ENCODE measurements at places on chromosomes 11 and 22. TPM values are rescaled to one million over a fixed set of nuclear protein-coding genes. Genes with fewer than 3 reads are reported as not detected.

DNA sequence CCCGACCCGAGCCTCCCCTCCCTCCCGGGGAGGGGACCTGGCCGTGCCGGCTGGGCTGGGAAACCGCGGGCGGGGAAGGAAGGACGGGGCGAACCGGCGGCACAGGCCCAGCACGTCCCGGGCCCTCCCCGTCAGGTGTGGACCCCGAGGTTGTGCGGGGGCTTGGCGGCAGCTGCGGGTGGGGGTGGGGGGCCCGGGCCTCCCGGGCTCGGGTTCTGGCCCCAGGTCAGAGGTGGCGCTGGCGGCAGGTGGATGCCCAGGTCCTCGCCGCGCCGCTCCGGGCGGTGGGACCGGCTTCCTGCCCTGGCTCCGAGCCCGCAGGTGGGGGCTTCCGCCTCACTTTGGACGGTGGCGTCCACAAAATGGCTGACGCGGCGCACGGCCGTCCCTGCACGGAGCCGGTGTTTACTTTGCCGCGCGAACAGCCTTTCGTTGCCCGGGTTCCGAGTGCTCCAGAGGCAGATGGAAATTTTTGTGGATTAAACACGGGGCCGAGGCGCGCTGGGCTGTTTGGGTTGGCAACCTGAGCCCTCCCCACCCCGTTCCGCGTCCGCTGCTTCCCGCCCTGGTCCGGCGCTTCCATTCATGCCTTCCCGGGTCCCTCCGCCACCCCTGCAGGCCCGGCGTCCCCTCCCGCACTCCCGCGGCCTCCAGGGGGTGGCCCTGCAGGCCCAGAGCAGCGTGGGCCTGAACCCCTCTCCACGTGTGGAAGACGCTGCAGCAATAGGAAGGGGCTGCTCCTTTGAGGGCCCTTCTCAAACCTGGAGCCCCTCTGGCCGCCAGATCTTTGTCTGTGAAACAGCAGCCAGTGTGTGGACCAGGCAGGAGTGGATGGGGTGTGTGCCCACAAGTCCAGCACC lies 92.0 kb upstream of the KCNQ1OT1 start:
- no peak for DNase-seq

GRCh38 chr11:43579171-43579918 lies 101.2 kb upstream of the HSD17B12 start:
- peak; percentile 27 for DNase-seq

DNA sequence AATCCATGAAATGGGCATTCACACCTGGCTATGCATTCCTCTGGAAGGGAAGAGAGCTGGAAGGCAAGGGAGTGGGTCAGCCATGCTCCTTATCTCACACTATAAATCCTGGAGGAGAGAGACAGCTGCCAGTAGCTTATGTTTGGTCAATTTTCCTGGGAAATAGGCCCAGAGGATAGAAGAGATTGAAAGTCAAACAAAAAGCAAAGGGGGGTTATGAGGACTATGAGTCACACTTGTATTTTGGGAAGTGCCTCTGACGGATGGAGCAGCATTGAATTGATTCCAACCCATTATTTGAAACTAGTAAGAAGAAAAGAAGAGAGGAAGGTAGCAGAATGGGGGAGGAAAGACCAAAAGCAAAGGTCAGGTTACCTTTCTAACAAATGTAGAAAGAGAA lies 25.0 kb downstream of the SNX19 start:
- peak; percentile 49 for DNase-seq

DNA sequence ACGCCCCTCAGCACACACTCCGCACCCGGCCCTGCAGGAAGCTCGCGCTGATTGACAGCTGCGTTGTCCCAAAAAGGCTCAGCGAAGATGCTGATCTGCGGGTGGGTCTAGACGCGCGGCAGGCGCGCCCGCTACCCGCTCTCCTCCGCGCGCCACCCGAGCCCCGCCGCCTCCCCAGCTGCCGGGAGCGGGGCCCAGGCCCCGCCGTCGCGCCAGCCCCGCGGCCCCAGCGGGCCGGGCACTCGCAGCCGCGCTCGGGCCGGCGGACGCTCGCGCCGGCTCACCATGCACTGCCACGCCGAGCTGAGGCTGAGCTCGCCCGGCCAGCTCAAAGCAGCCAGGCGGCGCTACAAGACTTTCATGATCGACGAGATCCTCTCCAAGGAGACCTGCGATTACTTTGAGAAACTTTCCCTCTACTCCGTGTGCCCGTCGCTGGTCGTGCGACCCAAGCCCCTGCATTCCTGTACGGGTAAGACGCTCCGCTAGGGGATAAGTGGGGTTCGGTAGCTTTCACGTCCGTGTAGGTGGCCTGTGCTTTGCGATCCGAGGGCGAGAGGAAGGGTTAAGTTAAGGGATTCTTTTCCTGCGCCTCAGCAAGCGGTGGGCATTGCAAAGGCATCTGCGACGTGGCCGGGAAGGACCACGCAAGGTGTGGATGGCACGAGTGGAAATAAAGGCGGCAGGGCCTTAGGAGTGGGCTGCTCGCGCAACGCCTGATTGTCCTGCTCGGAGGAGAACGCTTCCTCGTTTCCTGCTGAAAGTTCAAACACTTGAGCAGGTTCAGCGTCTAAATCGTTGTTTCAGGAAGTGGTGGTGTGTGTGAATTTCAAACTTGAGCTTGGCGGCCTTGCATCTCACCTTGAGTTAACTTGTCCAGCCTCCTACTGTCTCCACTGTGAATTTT lies at the start of gene BARX2:
BARX2 (plus strand) TSS at position 98 of the 907 bp plus-strand sequence; CDS start at position 286, 188 bp downstream.
- DNase-seq = peak; percentile 50

- peak; percentile 10 for DNase-seq
These were observed at the start of gene ELMOD1 for GRCh38 chr11:107590460-107591377. TSS of gene ELMOD1 (plus strand) at chr11:107591147. CDS start at chr11:107618190, 27,043 bp downstream.

GRCh38 chr22:50672471-50673230 lies at the start of gene SHANK3:
TSS of gene SHANK3 (plus strand) at chr22:50672823.
- no peak for DNase-seq

DNA sequence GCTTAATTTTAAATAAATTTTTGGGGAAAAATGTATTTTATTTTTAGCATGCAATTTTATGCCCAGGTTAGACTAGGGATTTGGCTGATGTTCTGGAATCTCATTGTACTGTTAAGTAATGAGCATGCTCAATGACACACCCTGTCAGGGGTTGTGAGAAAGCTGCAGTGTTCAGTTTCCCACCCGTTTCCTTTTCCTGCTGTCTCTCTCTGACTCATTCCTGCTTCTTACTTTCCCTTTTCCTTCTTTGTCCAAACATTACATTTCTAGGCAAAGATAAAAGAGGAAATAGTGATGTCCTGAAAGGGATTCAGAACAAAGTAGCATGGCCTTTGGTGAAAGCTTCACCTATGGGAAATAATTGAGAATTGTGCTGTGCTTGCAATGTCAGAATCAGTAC lies 22.7 kb downstream of the OOSP3 start:
- peak; percentile 22 for DNase-seq

- no peak for DNase-seq
These were observed 12.9 kb upstream of the XKR3 start for GRCh38 chr22:16838073-16838472.

DNA sequence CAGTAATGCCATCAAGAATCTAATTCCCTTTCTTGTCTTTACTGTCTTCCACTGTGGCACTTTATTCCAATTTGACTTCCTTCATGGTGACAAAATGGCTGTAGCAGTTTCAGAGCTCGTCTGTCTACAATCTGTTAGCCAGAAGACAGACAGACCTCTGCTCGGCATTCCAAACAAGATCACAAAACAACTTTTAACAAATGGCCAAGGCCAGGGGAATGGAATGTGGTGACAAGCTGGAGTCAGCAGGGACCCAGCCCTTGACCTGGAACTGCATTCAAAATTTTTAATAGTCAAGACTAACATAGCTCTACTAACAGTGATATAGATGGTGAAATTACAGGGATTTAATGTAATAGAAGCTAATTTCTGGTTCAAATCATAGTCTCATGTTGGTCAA lies 637.2 kb downstream of the ETS1 start:
- DNase-seq = no peak

- no peak for DNase-seq
These were observed 71.7 kb upstream of the EIF3M start for GRCh38 chr11:32511926-32512325.

- no peak for DNase-seq
These were observed 153.4 kb downstream of the NCAM1 start for GRCh38 chr11:113114705-113115027.

- DNase-seq = no peak
These were observed 110.0 kb downstream of the TIMP3 start for GRCh38 chr22:32911503-32911902.

DNA sequence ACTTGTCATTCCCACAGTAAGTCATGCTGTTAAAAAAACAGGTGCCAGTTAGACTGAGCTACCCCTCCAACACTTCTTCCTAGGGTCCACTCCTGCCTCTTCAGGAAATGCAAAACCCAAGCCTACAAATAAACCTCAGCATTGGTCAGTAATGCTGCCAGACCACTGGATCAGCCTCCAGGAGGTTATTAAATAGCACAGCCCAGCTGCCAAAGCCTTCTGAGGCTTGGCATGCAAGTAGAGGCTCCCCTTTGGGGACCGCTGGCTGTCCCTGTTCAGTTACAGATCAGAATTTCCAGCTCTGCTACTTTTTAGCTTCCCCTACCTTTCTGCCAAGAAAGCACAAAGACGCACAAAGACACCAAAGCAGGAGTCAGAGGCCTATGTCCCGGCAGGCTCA lies 33.3 kb downstream of the ABTB2 start:
- no peak for DNase-seq

DNA sequence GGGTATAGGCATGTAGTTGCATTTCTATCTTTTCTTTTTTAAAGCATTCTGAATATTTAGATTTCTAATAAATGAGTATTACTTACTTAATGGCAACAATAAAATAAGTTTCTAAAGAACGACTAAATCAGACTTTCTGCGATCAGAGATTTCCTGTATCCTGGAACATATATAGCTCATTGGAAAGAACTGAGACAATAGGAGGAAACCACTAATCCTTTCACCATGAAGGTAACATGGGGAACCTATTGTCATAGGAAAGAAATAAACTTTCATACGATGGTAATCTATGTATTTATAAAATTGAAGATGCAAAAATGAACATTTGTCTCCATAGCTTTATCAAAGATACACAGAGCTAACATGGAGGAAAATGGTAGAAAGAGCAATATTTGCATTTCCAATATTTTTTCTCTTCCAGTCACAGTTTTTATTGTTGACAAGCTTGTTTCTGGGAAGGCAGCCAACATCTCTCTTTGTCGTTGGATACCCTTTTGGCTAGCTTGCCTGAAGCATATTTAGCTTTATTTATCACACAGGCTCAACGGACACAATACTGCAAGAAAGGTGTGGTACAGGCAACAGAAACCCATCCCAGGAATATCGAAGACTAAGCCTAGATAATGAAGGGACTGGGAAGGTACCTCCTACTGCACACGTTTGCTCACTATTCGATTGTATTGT lies 293.3 kb upstream of the MPPED2 start:
- DNase-seq = no peak

- peak; percentile 80 for DNase-seq
These were observed 30.3 kb upstream of the NECTIN1 start for GRCh38 chr11:119759324-119759723.

- DNase-seq = no peak
These were observed 56.3 kb upstream of the TP53I11 start for GRCh38 chr11:45007011-45007410.

DNA sequence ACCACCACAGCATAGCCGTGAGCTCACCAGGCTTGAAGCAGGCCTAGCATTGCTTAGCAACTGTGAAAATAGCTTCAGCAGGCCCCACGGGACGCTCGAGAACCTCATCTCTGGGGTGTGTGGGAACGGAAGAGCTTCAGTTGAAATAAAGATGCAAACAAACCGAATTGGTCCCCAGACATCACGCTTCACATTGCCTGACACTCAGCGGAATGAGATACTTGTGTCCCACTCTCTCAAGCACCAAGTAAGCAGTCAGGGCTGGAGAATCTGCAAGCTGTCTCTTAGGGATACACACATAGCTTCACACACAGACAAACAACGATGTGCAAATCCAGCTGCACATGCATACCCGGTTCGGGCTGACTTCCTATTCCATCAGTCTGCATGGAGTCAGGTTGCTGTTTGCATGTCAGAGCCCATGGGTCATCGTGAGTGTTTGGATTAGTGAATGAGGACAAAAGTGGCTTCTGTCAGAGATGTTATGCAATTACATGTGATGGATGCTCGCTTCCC lies 205.7 kb downstream of the SNX19 start:
- no peak for DNase-seq

DNA sequence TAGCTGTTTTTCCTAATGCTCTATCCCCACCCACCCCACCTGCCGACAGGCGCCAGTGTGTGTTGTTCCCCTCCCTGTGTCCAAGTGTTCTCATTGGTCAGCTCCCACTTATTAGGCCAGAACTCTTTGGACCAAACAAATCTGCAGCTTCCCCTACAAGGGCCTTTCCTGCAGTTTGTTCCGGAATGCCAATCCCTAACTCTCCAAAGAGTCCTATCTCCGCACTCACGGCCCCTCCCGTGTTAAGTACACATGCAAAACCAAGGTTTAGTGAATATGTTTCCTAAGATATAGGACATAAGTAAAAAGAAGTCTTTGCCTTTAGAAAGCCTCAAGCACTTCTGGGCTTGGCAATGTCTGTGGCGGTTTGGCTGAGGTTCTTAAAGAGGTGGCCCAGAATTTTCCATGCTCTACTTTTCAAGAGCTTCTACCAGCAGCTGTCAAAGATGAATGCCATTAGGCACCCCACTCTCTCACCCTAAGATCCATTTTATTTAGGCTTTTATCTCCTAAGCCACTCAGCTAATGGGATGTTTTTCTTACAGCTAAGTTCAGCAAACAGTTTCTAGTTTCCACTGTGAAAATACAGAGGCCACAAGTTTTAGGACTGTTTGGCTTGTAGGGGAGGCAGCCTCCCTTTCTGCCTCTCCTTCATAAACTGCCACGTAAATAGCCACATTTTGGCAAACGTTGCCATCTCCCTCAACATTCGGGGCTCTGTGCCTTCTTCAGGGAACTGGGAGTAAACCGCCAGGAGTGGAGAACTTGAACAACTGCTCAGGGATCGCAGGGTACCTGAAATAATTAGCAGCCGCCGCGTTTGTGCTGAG lies 1.6 kb downstream of the CD59 start:
- DNase-seq = peak; percentile 62

- DNase-seq = peak; percentile 49
These were observed 18.6 kb upstream of the LMO2 start for GRCh38 chr11:33910296-33910957.

TRIM49D2 gene
- not detected for total RNA-seq

CFAP300 gene
- 0.65 TPM for total RNA-seq

HBG1 gene
- not detected for total RNA-seq

CARD18 gene
- total RNA-seq = not detected

PRSS23 gene
- total RNA-seq = 717 TPM

C11orf21 gene
- total RNA-seq = not detected

OR10D3 gene
- total RNA-seq = not detected

C11orf52 gene
- total RNA-seq = 0.60 TPM

C22orf31 gene
- total RNA-seq = not detected

PHETA2 gene
- total RNA-seq = 0.12 TPM

TRAF6 gene
- 17.8 TPM for total RNA-seq

ASPHD2 gene
- total RNA-seq = 11.7 TPM

NXPE4 gene
- not detected for total RNA-seq

MMP8 gene
- total RNA-seq = not detected

CCDC188 gene
- total RNA-seq = not detected

PSMD13 gene
- 131 TPM for total RNA-seq

NNMT gene
- total RNA-seq = 394 TPM

OTUB1 gene
- 77.9 TPM for total RNA-seq

SLC17A6 gene
- total RNA-seq = not detected

APOBEC3H gene
- 0.48 TPM for total RNA-seq

MS4A6E gene
- not detected for total RNA-seq

VSIG10L2 gene
- total RNA-seq = not detected

Data from astrocyte (in vitro differentiated cells and primary cell).